ENCODE measurements at places on chromosomes 2 and 18. TPM values are rescaled to one million over a fixed set of nuclear protein-coding genes. Genes with fewer than 3 reads are reported as not detected.

DNA sequence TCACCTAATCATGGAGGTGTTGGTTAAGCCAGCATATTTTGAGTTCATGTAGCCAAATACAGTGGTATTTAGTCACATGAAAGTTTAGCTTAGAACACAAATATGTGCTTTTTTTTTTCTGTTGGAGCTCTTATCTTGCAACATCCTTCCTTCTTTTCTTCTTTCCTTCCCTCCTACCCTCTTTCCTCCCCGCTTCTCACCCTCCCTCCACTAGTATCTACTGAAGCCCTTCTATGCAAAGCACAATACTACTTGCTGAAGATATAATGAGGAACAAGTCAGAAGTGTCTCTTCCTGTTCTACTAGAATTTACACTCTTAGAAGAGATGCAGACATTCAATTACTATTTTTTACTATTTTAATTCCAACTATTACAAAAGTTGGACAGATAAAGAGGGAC is 105.0 kb upstream of the ITGA4 start:
- no peak for DNase-seq
- H3K4me3 ChIP-seq, result no peak overlapping the region
- no peak overlapping the region for H3K27ac ChIP-seq

GRCh38 chr2:1366546-1367134 is 46.6 kb upstream of the TPO start:
- DNase-seq, result no peak
- H3K36me3 ChIP-seq, result no peaks in the 10 kb centered on the region
- no peak overlapping the region for H3K4me3 ChIP-seq
- no peaks in the 10 kb centered on the region for H3K4me1 ChIP-seq
- no peaks in the 10 kb centered on the region for H3K27me3 ChIP-seq

DNA sequence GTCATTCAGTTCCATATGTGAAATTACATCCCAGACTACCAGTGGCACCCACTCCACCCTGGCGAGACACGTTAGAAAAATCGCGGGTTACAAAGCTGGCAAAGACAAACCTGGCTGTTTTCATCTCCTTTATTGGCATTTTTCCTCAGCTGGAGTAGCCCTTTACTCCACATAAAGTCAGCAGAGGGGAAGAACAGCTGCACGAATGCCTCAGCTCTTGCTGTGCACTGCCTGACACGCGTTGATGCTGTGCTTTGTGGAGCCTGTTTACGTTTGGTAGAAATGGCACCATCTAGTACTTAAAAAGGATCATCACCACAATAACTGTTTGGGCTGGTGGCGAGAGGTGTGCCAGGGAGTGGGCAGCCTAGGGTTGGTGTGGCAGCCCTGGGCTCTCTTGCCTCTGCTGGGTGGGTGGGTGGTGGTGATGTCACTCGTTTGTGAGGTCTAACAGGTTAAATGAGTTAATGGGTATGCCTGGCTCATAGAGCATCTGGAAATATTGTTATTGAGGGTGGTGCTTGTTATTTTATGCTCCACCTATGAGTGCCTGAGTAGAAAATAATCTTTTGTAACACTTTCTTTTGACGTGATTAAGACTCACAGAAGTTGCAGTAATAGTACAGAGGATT is 16.4 kb downstream of the FARP2 start:
- H3K36me3 ChIP-seq, result no peaks in the 10 kb centered on the region
- no peak overlapping the region for H3K4me3 ChIP-seq
- H3K4me1 ChIP-seq, result peaks cover 12% of the 10 kb centered on the region

DNA sequence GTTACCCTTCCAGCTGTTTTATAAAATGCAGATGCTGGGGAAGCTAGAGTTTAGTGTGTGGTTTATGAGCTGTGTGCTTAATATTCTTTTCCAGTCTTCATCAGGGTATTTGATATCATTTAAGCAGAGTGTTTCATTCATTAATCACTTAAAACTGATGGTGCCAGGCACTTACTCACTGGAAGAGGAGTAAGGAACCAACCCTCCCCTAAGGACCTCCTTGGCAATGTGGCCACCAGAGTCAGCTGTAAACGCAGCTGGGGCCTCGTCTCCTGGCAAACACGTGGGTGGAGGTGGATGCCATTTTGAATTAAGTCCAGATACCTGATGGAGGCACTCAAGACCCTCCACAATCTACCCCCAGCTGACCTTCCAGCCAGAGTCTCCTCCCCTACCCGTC is 331.6 kb downstream of the CLIP4 start:
- no peak overlapping the region for H3K27ac ChIP-seq
- no peaks in the 10 kb centered on the region for H3K27me3 ChIP-seq
- no peak for DNase-seq
- H3K36me3 ChIP-seq, result no peaks in the 10 kb centered on the region

GRCh38 chr2:48819206-48819735 is 63.7 kb upstream of the LHCGR start:
- no peaks in the 10 kb centered on the region for H3K36me3 ChIP-seq
- DNase-seq, result no peak
- no peak overlapping the region for H3K4me3 ChIP-seq

DNA sequence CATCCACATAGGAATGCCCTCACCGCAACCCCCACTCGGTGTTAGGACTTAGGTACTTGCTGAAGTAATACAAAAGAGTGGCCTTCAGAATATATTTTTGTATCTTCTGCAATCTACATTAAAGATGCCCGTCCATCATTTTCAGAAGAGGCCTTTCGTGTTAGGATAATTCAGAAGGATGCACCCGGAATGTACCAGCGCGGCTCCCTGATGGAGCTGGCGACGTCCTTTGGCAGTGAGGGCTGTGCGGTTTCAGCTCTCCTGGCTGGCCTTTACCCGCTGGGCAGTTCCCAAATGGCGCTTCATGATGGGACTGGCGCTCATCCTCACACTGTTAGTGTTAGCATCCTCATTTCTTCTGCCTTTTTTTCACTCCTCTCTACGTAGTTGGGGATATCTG is 15.3 kb downstream of the TWIST2 start:
- H3K27ac ChIP-seq, result no peak overlapping the region
- H3K36me3 ChIP-seq, result no peaks in the 10 kb centered on the region
- H3K4me1 ChIP-seq, result peaks cover 19% of the 10 kb centered on the region
- no peaks in the 10 kb centered on the region for H3K27me3 ChIP-seq
- DNase-seq, result no peak
- H3K4me3 ChIP-seq, result no peak overlapping the region

DNA sequence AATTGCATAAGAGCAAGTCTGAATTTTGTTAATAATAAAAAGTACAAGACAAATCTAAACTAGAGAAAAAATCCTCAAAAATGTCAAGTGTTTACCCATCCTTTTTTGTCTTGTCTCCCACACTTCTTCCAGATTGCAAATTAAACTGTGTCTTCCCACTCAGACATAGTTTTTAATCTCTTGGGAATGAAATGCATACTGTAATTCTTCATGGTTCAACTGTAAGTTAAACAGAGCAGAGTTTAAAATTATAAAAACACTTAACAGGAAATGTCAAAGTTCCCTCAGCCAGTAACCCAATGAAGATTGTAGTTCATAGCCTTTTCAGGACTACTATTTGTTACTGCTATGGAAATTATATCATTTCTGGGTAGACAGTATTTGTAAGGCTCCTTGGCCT is 171.8 kb downstream of the UBE2E3 start:
- no peak overlapping the region for H3K27ac ChIP-seq
- no peaks in the 10 kb centered on the region for H3K36me3 ChIP-seq
- no peak overlapping the region for H3K4me3 ChIP-seq

DNA sequence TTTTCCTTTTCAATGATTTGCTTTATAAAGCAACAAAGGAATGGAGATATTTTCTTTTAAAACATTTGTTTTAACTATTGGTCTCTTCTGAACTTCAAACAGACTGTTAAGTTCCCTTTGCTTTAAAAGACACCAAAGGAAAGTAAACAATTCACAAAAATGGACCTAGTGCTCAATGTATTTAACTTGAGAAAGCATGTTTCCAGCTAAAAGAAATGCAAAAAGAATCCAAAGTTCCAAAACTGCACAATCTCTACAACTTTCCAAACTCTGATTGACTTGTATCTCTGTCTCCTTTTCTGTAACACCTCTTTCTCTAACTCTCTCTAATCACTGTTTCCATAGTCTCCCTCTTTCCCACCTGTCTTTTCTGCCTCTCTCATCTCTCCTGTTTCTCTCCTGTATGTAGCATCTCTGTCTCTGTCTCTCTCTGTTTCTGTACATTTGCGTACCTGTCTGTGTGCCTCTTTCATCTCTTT is 295.7 kb upstream of the SESTD1 start:
- peaks cover 5% of the 10 kb centered on the region for H3K4me1 ChIP-seq
- no peaks in the 10 kb centered on the region for H3K27me3 ChIP-seq
- no peaks in the 10 kb centered on the region for H3K36me3 ChIP-seq
- no peak overlapping the region for H3K27ac ChIP-seq
- no peak overlapping the region for H3K4me3 ChIP-seq

DNA sequence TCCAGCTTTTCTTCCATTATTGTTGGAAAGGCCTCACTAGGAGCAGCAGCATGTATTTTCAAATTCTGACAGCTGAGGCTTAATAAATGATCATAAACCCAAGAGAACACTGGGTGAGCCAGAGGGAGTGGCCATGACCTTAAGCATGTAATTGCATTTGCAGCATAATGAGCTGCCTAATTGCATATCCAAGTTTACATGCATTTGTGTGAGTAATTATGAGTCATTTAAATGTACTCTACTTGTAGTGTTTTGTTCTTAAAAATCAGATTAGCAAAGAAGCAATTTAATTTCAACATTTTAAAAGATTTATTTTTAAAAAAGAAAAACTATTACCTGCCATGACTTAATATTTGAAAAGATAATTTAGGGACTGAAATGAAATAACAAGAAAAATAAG is 74.8 kb downstream of the NOL10 start:
- H3K4me3 ChIP-seq, result no peak overlapping the region
- no peak for DNase-seq
- H3K27ac ChIP-seq, result no peak overlapping the region
- H3K27me3 ChIP-seq, result no peaks in the 10 kb centered on the region
- H3K4me1 ChIP-seq, result peaks cover 5% of the 10 kb centered on the region

DNA sequence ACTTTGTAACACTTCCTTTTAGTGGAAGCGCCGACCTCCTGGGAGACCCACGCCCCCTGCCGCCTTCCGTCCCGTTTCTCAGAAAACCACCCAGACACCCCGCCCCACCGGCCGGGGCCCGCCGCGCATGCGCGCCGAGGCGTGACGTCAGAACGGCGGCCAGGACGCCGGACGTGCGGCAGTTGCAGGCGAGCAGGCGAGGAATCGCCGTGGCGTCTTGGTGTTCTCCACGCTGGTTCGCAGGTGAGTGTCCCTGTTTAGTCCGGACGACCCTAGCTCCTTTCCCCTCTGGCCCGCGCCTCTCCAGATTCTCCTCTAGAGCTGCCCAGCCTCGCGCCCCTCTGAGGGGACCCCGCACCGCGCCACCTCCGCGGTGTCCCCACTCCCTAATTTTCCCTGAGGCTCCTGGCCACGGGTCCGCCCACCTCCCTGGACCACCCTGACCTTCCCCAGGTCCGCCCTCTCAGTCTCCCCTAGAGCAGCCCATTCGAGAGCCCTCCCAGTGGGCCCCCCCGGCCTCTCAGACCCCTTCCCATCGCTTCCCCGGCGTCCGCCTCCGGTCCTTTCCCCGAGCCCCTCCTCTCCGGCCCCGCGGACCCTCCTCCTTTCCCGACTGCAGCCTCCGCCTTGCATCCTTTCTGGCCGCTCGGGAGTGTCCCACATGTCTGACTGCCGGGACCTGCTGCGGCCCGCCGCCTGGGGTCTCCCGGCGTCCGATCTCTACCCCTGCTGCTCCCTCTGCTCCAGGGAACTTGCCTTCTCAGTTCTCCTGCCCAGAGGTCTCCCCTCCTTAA is at the start of gene PLEKHB2:
Gene PLEKHB2, plus strand, starts transcription at position 181 of the 794 bp plus-strand sequence. CDS start 15,606 bp downstream, outside the sequence.
- H3K27me3 ChIP-seq, result no peaks in the 10 kb centered on the region
- H3K36me3 ChIP-seq, result peaks cover 2% of the 10 kb centered on the region
- peaks cover 14% of the 10 kb centered on the region for H3K4me1 ChIP-seq

DNA sequence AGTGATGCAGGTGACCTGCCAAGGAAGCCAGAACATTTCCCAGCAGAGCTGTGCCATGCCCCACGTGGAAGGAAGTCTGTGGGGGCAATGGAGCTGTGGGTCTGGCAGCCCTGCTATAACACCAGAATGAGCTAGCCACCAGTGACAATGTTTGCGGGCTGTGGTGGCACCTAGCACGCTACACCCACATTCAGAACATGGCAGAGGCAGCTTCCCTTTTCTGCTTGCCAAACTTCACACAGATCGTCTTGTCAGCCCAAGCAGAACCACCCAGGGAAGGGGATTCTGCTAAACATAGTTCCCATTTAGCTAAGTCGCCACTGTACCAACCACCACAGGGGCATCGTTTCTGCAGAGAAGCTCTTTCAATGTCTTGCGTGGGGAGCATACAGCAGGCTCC is 27.0 kb upstream of the CCDC93 start:
- H3K27me3 ChIP-seq, result no peaks in the 10 kb centered on the region
- H3K4me1 ChIP-seq, result no peaks in the 10 kb centered on the region
- no peak overlapping the region for H3K4me3 ChIP-seq
- H3K36me3 ChIP-seq, result no peaks in the 10 kb centered on the region

GRCh38 chr2:167637741-167638140 is 609.7 kb downstream of the STK39 start:
- H3K27ac ChIP-seq, result no peak overlapping the region
- H3K27me3 ChIP-seq, result no peaks in the 10 kb centered on the region

DNA sequence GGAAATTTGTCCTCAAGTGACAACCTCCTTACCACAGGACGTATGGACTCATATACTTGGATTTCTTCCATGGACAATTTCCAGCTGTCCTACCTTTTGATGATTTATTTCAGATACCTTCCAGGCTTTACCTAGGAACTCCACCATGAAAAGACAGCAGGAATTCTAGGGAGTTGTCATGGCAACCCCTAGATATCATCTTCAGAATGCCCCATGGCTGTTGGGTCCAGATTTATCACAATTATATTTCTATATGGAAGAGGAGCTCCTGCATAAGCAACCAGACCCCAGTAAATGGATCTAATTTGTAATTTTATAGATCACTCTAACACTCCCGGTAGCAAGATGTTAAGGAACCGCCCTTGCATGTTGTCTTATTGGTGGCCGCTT is 102.3 kb upstream of the ZNF521 start:
- no peaks in the 10 kb centered on the region for H3K36me3 ChIP-seq
- no peaks in the 10 kb centered on the region for H3K27me3 ChIP-seq
- no peak for DNase-seq
- no peak overlapping the region for H3K27ac ChIP-seq
- no peak overlapping the region for H3K4me3 ChIP-seq

- DNase-seq, result peak; percentile 68
- no peak overlapping the region for H3K4me3 ChIP-seq
- H3K27me3 ChIP-seq, result no peaks in the 10 kb centered on the region
- H3K36me3 ChIP-seq, result no peaks in the 10 kb centered on the region
- no peak overlapping the region for H3K27ac ChIP-seq
These were observed 261.6 kb downstream of the ASXL3 start for GRCh38 chr18:33839452-33840211.

GRCh38 chr2:157419031-157419575 is 24.8 kb downstream of the CYTIP start:
- H3K4me3 ChIP-seq, result no peak overlapping the region
- H3K27me3 ChIP-seq, result no peaks in the 10 kb centered on the region
- no peak for DNase-seq
- H3K36me3 ChIP-seq, result no peaks in the 10 kb centered on the region
- H3K4me1 ChIP-seq, result peaks cover 4% of the 10 kb centered on the region
- H3K27ac ChIP-seq, result no peak overlapping the region

Gene DLGAP1
- 5.2 TPM for total RNA-seq

Gene NYAP2
- 1.5 TPM for total RNA-seq

Gene PLB1
- 5.3 TPM for total RNA-seq

Gene FZD7
- 31.7 TPM for total RNA-seq

Gene COL6A3
- total RNA-seq, result 459 TPM

Gene HOXD8
- 1.2 TPM for total RNA-seq

Gene SKOR2
- total RNA-seq, result not detected
